MCF 10A (cell line): ENCODE measurements at places on chromosomes 2 and 18.

DNA sequence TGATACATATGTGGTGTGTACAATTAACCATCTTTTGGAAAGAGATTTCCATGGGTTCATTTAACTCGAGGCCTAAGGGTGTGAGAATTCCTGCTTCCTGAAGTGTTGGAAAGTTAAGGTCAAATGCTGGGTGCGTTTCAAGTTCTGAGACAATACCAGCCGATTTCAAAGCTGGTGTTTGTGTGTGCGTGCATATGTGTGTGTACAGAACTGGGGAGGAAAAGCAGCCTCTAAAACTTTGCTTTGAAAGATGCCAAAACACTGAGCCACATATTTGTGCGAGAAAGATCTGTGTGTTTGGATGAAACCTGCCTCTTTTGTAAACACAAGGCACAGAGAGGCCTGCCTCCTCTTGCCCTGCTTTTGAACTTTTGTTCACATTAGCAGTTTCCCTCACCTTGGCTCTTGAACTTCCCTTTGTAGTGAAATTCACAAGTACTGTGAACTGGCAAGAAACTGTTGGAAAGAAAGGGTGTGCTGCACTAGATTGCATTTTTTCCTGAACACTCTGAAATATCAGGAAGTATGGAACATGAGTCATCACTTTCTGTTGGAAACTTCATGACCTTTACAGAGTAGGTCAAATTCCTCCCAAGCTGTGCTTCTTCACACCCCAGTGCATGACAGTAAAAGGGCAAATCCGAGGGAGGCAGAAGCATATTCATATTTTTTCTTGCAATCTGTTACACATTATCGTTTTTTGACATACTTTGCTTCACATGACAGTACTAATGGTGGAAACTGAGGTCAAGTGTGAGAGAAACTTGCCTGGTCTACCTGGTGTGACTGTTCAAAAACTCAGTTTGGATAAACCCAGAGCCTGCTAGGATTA, 20.0 kb upstream of the CAVIN2 start:
- peak; percentile 91 for DNase-seq

DNA sequence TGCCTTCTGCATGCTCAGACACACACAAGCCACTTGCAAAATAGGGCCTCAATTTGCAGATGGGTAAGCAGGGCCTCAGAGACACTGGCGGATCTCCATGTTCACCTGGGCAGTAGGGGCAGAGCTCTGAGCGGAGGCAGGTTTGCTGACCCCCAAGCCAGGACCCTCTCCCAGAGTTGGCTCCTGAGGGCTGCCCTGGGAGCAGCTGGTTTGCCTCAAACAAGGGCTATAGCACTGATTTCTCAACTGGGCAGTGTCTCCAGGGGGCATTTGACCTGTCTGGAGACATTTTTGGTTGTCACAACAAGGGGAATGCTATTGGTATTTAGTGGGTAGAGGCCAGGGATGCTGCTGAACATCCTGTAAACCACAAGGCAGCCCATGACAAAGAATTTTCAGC, 11.6 kb downstream of the GLI2 start:
- no peak for DNase-seq

GRCh38 chr2:124874219-124874618, 849.1 kb downstream of the CNTNAP5 start:
- DNase-seq: no peak

- DNase-seq: no peak
These were observed 150.5 kb upstream of the HS6ST1 start for GRCh38 chr2:128469203-128469602.

DNA sequence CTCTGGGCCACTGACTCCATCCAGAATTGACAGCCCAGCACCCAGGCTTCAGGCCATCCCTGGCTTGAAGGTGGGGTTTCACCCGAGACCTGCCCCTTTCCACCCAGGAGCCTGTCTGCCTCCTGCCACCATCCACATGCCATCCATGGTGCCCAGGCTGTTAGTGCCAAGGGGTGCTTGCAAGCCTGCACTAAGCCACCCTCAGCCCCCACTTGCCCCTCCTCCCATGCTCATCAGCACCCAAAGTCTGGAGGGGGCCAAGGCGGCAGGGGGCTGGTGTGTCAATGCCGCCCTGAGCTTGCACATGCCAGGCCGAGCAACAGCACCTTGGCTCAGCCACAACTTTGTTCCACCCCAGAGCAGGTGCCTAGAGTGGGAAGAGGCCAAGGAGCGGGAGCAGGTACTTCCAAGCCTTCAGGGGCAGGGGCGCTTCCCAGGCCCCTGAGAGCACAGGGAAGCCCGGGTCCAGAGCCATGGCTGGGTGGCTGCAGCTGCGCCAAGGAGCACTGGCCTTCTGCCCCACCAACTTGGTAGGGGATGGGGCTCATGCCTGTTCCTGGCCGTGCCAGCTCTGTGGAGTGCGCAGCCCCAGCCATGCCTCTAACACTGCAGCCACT, 12.0 kb downstream of the SRD5A2 start:
- DNase-seq: no peak

- DNase-seq: no peak
These were observed 206.3 kb upstream of the SPHKAP start for GRCh38 chr2:228387776-228388175.

- DNase-seq: peak; percentile 10
These were observed 167.3 kb upstream of the SKOR2 start for GRCh38 chr18:47418746-47419145.

GRCh38 chr18:45236676-45237075, 378.6 kb upstream of the SLC14A2 start:
- DNase-seq: no peak

DNA sequence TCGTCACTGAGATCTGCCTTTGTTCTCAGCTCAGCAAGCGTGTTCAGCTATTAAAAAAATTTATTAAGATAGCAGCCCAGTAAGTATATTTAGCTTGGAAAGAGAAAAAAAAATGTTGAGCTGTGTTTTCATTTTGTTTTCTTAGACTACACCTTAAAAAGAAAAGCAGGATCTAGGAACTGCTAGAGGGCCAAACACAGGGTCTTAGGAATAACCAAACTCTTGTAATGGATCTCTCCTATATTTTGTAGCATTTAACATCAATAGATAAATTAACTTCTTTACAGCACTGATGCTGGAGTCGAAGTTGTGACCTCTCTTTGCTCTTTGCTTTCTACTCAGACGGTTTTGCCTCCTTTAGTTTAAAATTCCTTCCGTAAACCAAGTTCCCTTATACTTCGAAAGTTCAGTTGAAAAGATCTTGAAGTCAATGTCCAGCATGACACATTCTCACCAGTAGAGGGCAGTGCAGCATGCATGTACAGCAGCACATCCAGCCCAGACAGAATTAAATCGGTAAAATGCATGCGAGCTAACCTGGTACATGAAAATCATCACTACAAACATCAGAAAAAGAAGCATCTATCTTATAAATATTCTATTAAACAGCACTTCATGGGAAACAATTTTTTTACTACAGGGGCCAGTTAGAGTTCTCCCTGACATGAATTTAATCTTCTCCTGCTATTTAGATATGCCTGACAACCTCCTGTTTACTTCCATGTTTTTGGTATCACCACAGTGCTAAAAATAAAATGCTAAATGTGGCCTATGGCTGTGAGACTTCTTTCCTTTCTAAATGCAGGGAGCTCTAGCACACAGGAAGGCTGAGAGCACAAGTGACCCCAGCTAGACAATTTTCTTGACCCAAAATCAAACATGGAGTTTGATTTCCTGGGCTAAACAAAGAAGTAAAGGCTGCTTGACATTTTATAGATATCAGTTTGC, 48.2 kb upstream of the MAP3K20 start:
- peak; percentile 88 for DNase-seq

DNA sequence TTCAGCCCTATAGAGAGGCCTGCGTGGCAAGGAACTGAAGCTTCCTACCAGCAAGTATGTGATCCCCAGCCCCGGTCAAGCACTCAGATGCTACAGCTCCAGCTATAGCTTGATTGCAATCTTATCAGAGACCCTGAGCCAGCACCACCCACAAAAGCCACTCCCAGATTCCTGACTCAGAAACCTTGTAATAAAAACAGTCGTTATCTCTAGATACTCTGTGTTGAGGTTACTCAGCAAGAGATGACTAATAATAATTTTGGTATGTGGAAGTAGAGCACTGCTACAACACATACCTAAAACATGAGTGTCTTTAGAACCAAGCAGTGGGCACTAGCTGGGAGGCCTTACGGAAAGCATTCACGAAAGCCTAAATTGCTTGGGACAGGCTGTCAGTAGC, 216.9 kb downstream of the UXS1 start:
- peak; percentile 46 for DNase-seq
